ENCODE measurements at places on chromosomes 7 and 10. TPM values are rescaled to one million over a fixed set of nuclear protein-coding genes. Genes with fewer than 3 reads are reported as not detected.

The FAM3C gene
- polyA plus RNA-seq = 70.1 TPM

GRCh38 chr10:124737708-124738107 lies 6.5 kb downstream of the FAM53B start:
- no peak overlapping the region for H3K27ac ChIP-seq
- peaks cover 53% of the 10 kb centered on the region for H3K4me1 ChIP-seq
- DNase-seq = no peak
- H3K4me3 ChIP-seq = no peak overlapping the region

DNA sequence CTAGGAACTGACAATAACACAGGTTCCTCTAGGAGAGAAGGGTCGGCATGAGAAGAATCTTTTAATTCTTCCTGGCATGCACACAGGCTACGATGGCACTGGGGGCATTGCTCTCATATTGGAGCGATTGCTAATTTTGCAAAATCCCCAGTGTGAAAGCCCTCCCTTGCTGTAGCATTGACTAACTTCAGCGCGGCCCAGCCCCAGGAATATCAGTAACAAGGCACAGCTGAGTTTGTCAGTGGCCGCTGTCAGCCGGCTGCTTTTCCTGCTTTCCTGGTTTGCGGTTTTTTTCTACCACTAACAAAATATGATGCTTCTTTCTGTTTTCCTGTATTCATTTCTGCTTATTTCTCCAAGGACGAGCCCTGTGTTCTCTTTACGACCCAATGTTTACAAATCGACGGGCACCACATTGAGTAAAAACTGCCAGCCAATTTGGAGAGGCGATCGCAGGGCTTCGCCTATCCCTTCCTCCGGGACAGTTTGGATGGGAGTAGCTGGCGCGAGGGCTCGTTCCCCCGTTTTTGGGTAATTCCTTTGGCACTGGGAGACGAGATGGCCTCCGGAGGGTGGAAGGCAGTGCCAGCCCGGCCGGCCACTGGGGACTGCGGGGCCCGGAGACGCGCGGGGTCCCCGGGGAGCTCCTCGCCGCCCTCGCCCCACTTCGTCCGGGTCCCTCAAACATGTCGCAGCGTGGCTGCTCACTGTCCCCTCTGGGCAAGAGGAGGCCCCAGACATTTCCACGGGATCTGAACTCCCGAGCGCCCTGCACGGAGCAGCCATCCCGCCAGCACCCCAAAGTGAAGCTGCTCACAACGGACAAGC lies 967 bp downstream of the ADARB2 start:
- peak; percentile 36 for DNase-seq
- peak overlapping the region; percentile 36 for H3K4me3 ChIP-seq
- peaks cover 58% of the 10 kb centered on the region for H3K27me3 ChIP-seq
- H3K36me3 ChIP-seq = no peaks in the 10 kb centered on the region
- H3K4me1 ChIP-seq = peaks cover 22% of the 10 kb centered on the region
- no peak overlapping the region for H3K27ac ChIP-seq

The MCU gene
- 22.8 TPM for polyA plus RNA-seq

The STAG3 gene
- polyA plus RNA-seq = 6.8 TPM

The TACC2 gene
- 75.7 TPM for polyA plus RNA-seq

The AHR gene
- 1.5 TPM for polyA plus RNA-seq

GRCh38 chr7:143905509-143905908 lies 3.5 kb upstream of the TCAF1 start:
- no peak overlapping the region for H3K4me3 ChIP-seq
- no peaks in the 10 kb centered on the region for H3K36me3 ChIP-seq
- peaks cover 27% of the 10 kb centered on the region for H3K4me1 ChIP-seq
- peaks cover 3% of the 10 kb centered on the region for H3K27me3 ChIP-seq
- no peak for DNase-seq

DNA sequence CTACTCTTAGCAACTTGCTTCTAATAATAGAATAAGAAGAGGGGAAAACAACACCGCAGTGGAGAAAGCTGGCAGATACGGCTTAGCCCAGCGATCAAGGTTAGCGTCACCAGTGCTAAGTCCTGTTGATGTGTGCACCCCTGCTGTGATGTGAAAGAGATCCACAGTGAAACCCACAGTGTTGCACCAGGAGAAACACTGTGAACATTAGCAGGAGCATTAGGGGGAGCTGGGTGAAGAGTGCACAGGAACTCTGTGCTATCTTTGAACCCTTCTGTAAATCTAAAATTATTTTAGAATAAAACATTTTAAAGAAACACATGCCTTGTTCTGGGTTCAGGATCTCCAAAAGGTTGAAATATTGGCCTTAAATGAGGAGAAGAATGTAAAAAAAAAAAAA lies 154.1 kb upstream of the UNC5B start:
- H3K4me3 ChIP-seq = no peak overlapping the region
- no peak overlapping the region for H3K27ac ChIP-seq
- no peaks in the 10 kb centered on the region for H3K27me3 ChIP-seq
- no peaks in the 10 kb centered on the region for H3K36me3 ChIP-seq

The PLXNA4 gene
- 15.6 TPM for polyA plus RNA-seq

- no peaks in the 10 kb centered on the region for H3K27me3 ChIP-seq
- H3K4me3 ChIP-seq = no peak overlapping the region
- DNase-seq = no peak
- no peaks in the 10 kb centered on the region for H3K4me1 ChIP-seq
- H3K36me3 ChIP-seq = no peaks in the 10 kb centered on the region
Measured at GRCh38 chr7:11379641-11380040, 406.0 kb downstream of the PHF14 start.

DNA sequence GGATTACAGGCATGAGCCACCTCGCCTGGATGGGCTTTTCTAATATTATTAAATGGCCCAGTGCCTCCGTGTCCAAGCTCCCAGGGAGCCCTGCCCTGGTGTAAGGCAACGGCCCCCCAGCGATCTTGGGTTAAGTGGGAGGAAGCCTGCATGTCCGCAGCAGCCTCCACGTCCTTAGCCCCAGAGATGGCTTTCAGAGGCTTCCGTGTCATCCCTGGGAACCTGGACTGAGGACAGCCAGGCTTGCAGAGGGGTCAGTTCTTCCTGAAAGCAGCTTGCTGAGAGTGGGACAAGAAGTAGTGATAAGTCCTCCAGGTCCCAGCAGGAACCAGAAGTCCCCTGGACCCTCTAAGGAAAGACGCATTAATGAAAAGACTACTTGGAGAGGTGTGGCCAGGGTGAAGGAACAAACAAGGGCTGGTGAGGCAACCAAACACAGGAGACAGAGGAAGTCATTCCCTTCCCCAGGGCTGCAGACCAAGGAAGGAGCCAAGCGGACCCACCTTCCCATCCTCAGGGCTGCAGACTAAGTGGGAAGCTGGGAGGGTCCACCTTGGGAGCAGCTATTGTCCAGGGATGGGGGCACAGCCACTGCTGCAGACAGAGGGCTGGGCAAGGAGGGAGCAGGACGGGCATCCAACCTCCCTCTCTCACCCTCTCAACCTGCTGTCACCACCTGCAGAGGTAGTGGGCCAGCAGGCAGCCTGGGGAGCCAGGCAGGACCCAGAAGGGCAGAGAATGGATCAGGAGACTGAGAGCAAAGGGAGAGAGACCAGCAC lies 13.0 kb upstream of the INSIG1 start:
- H3K4me1 ChIP-seq = no peaks in the 10 kb centered on the region
- H3K27me3 ChIP-seq = no peaks in the 10 kb centered on the region
- H3K27ac ChIP-seq = no peak overlapping the region
- no peaks in the 10 kb centered on the region for H3K36me3 ChIP-seq

The ADAM22 gene
- 3.5 TPM for polyA plus RNA-seq

Measured in cardiac muscle cell (in vitro differentiated cells and primary cell).